ENCODE measurements at places on chromosomes 2 and 18.

GRCh38 chr2:38959938-38960608 is 70.4 kb downstream of the ARHGEF33 start:
- no peak for DNase-seq

GRCh38 chr2:209525834-209526281 is 102.0 kb downstream of the MAP2 start:
- no peak for DNase-seq

DNA sequence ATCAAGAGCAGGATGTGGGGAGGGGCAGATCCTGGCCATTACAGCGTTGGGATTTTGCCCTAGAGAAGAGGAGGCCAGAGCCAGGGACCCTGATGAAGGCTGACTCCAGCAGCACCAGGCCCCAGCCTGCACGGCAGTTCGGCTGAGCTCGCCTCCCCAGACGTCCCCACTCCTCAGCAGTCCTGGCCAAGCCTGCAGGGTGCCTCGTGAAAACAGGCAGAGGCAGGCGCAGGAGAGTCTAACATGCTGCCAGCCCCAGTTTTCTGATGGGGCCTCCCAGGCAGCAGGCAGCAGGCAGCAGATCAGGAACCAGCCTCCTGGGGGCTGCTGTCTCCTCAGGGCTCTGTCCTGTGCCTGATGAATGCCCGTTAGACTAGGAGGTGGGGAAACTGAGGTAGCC is 19.7 kb upstream of the GLI2 start:
- no peak for DNase-seq

GRCh38 chr2:102119255-102119654 is 23.3 kb upstream of the IL1R1 start:
- DNase-seq: no peak

- no peak for DNase-seq
These were observed 9.8 kb downstream of the BOLA3 start for GRCh38 chr2:74137651-74138599.

DNA sequence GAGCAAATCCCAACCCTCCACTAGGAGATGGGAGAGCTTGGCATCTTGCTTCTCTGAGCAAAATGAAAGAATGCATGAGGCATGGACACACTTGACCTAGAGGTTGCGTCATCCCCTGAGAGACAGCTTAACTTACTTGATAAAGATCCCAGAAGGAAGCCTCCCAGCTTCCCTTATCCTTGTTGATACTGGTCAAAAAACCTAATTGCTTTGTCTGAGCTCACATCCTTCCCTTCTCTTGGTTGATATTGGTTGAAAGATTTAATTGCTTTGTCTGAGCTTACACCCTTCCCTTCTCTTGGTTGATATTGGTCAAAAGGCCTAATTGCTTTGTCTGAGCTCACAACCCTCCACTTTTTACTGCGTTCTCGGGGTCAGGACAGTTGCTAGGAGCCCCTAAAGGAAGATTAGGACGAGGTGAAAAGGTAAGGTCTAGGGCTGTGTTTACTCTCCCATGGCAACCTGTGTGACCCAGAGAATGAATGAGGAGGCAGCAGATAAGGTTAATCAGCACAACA is 12.2 kb upstream of the BOD1L2 start:
- DNase-seq: no peak

DNA sequence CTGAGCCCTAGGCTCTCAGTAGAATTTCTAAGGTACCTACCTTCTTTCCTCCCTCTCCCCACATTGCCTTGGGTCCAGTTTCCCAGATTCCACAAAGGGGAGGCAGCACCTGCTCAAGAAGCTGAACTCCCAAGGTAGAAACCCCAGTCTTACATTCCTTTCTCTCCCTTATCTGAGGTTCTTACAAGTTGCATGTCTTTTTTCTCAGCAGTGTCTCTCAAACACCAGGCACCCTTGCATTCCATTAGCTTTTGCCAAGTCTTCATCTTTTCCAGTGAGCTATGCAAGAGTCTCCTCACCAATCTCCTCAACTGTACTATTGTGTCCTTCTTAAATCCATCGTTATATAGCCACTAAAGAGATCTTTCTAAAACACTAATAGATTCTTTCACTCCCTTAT is 4.1 kb upstream of the NT5C1B start:
- no peak for DNase-seq

DNA sequence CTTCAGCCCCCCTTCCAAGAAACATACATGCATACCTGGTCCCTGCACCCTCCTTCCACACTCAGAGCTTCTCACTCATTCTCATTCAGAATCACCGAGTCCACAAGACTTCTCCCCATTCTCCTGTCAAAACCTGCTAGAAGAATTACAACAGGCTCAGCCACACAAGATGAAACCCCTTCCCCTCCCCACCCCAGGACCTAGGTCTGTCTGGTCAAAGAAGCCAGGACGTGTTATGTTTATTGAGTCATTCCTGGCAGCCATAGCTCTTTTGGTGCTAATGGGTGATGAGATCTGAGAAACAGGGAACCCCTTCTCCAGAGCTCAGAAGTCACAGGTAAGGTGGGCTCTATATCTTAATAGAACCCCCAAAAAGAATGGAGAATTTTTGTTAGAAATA is 1.4 kb upstream of the ADD2 start:
- DNase-seq: no peak

DNA sequence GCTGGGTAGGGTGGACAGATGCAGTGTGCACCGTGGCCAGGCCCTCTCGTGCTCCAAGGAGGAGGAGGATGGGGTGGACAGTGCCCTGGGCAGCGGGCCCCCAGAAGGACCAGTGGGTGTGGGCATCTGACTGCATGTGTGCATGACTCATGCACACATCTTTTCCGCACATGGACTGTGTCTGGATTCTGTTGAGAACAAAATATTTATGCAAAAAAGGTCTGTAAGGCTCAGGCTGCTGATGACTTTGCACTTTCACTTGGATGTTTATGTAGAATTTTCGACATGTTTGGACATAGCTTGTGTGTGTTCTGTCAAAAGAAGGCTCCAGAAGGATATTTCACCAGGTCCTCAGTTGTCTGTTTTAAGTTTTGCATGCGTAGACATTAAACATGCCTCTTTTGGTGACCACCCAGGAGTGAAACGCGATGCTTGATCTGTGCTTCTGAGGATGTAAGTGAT is 45.6 kb downstream of the MTCL1 start:
- no peak for DNase-seq

- DNase-seq: no peak
These were observed 7.1 kb downstream of the SH3BP4 start for GRCh38 chr2:234958746-234959395.

DNA sequence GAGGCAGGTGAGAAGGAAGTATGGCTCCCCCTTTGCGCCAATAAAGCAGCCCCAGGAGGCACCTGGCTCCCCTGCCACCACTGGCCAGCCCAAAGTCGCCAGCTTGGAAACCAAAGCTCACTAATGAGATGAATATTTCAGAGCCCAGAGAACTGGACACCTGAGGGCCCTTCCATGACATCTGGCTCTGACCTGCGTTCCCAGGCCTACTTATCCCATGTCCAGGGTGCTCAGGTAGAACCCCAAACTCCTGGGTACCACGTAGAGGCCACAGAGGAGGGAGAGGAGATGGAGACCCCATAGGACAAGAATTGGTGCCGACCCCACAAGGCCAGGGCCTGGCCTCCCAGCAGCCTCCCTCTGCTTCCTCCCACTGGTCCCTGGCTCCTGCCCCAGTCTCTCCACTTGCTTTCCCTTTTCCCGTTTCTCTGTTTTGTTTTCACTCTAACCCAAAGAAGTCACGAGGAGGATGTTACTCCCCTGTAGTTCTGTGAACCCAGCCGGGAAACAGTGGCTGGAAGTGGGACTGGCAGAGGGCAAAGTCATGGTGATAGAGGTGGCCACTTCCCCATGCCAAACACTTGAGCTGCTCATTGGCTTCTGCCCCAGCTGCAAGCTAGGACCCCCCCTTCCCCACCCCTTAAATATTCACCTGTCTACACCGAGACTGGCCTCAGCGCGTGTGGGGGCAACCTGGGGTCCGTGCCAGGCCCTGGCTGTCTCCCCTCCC is 820 bp downstream of the TMBIM1 start:
- no peak for DNase-seq

- DNase-seq: no peak
These were observed 69.5 kb downstream of the ARL4C start for GRCh38 chr2:234427081-234428061.
